ENCODE measurements at places on chromosomes 6 and 20.

GRCh38 chr20:3557237-3557785 lies 86.5 kb downstream of the ATRN start:
- DNase-seq, result no peak

DNA sequence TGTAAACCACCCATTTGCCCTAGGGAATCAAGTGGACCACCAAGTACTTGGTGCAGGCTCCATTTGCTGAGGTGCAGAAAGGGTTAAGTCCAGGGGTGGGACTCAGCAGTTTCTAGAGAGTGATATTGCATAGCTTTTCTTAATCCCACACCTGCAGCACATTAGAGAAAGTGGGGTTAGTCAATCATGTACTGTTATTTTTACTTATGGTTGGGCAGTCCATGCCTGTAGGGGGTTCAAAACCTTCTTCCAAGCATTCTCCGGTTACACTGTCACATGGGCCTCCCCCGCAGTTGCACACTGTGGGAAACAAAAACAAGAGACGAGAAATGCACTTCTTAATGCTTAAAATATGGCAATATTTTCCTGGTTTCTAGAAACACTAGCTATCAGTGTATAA lies 65.5 kb downstream of the LAMA4 start:
- no peak for DNase-seq

- no peak for DNase-seq
These were observed 113.5 kb upstream of the HDAC2 start for GRCh38 chr6:114084327-114084890.

DNA sequence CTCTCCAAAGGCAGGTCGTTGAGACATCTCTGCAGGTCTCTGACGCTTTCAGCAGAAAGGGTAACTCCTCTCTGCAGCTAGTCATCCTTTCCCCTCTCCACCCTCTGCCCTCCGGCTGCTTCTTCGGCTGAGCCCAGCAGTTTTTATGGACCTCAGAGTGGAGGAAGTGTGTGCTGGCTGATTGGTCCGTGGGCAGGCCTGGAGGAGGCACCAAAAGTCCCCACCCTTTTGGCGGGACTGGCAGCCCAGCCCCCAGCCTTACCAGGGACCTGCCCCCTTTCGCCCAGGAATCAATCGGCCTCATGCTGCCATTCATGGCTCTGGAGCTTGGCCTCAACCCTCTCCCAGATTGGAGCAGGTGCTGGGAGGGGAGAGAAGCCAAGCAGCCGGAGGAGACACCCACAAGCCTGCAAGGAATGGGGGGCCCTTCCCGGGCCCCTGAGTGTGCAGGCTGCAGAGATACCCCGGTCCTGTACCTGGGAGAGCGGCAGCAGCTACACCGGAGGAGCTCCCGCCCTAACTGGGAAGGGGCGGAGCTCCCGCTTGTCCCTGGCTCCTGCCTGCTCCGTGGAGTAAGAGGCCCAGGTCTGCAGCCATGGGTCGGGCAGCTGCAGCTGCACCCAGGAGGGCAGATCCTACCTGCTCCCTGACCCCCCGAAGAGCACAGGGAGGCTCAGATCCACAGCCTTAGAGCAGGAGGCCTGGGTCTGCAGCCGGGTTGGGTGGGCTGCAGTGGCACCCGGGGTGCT lies 170.3 kb upstream of the SOX4 start:
- DNase-seq, result no peak

- DNase-seq, result no peak
These were observed 47.5 kb upstream of the CD93 start for GRCh38 chr20:23133560-23133998.

- DNase-seq, result no peak
These were observed 277.0 kb downstream of the CDKAL1 start for GRCh38 chr6:20811109-20811761.

DNA sequence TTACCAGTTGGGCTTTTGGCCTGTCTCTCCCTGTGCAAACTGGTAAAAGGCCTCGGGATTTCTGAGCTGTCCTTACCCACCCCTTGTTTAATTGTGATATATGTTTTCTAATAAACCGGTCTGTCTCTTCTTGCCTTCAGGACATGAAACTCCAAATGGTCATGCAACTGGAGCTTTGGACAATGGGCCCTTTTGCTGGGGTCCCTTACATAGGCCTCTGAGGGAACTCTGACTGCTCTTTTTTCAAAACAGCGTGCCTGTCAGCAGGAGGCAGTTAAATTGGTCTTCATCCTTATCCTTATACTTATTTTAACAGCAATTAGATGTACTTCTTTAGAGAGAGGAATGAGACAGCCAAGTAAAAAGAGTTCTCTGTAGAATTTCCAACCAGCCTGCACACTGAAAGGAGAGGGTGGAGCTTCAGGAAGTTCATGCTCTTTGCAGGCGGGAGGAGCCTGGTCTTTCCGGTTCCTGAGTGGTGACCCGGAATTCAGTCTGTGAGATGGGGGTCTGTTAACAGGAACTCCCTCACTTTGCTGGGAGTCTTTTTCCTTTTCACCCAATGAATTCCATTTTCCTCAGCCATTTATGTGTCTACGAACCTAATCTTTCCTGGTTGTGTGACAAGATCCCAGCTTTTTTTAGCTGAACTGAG lies 299.6 kb upstream of the GJE1 start:
- DNase-seq, result no peak

DNA sequence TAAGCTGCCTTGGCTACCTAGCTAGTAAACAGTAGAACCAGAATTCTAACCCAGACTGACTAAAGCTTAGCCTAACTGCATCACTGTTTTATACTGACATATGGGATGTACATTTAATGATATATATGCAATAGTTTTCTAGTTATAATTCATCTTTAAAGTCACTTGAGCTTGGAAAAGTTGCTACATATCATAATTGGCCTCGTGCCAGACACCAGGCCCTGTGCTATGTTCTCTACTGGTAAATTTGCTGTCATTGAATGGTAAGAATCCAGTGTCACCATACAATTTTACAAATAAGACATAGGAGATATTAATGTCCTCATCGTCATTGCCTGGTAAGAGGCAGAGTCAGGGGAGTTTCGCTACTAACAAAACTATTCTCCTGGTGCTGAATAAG lies 396.8 kb downstream of the CDKAL1 start:
- no peak for DNase-seq

DNA sequence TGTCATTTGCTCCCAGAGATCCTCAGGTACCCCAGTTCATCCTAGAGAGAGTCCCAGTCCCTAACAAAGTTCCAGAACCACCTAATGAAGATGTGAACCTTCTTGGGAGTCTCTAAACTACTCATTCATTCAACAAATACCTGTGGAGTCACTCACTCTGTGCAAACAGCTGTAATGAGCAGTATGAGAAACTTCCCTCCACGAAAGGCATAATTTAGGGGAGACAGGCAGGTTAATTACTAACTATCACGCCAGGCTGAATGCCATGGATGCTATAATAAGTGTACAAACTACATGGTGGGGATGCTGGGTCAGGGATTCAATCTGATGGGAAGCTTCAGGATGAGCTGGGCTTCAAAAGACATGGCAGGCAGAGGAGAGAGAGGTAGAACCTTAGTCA lies 70.1 kb upstream of the AFDN start:
- no peak for DNase-seq

DNA sequence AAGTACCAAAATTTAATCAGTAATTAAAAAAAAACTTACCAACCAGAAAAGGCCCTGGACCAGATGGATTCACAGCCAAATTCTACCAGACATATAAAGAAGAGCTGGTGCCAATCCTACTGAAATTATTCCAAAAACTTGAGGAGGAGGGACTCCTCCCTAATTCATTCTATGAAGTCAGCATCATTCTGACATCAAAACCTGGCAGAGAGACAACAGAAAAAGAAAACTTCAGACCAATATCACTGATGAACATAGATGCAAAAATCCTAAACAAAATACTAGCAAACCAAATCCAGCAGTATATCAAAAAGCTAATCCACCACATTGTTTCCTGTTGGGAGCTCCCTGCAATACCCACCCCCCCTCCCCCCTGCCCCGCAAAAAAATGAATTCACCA lies at the start of gene WFDC11:
Gene WFDC11 (minus strand): TSS at position 101 of the 400 bp plus-strand sequence. CDS start 19,639 bp downstream, outside the sequence.
- no peak for DNase-seq

DNA sequence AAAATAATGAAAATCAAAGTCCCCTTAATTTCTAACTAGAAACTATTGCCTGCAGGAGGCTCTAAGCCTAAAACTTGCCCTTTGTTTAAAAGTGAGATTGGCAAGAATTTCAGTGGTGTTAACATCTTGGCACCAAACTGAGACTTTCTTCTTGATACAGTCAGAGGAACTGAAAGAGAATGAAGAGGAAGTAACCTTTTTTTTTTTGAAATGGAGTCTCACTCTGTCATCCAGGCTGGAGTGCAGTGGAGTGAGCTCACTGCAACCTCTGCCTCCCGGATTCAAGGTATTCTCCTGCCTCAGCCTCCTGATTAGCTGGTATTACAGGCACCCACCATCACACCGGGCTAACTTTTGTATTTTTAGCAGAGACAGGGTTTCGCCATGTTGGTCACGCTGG lies 3.6 kb downstream of the DOP1A start:
- no peak for DNase-seq

GRCh38 chr6:43308101-43308989 lies at the start of gene CRIP3:
Gene CRIP3 (minus strand): TSS chr6:43308826. CDS start chr6:43308792, 34 bp downstream.
- peak; percentile 66 for DNase-seq

- DNase-seq, result peak; percentile 29
These were observed 267.2 kb upstream of the SULF2 start for GRCh38 chr20:48052475-48052835.

DNA sequence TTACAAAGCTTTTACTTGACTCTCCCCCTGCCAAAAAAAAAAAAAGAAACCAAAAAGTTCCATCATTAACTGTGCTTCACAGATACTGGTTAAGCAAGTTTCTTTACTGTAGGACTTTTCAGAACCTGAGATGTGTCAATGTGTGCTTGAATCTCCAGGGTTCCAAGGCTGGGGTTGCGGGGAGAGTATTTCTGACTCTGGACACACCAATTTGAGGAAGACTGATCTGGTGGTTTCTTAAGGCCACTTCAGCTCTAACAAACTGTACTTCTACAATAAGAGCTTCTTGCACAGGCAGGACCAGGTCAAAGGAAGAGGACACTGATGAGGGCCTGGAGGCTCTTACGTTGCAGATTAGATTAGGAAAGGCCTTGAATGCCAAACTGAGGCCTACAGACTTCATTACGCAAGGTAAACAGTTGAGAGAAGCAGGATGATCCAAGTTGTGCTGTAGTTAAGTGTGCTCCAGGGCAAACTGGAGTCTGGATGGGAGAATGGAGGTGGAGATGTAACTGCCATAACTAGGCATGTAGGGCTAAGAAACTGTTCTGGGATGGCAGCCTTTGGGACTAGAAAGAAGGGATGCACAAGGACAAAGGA lies 24.4 kb downstream of the COMMD7 start:
- no peak for DNase-seq

- DNase-seq, result no peak
These were observed 79.2 kb upstream of the CD93 start for GRCh38 chr20:23165307-23165750.

DNA sequence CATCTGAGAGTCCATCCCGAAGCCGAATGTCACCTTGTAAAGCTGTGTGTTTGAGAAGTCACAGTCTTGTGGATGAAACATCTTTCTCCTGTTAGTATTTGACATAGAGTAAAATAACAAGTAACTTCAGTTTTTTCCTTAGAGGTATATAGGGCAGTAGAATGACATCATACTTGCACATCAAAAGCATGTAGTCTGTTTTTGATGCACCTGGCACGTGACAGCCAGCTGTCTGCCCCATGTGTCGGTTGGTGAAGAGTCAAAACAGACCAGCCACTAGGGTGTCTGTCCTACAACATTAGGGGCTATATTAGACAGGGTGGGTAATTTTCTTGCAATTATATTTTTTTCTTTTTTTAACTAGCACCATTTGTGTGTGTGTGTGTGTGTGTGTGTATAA lies 70.2 kb downstream of the SNX9 start:
- no peak for DNase-seq

DNA sequence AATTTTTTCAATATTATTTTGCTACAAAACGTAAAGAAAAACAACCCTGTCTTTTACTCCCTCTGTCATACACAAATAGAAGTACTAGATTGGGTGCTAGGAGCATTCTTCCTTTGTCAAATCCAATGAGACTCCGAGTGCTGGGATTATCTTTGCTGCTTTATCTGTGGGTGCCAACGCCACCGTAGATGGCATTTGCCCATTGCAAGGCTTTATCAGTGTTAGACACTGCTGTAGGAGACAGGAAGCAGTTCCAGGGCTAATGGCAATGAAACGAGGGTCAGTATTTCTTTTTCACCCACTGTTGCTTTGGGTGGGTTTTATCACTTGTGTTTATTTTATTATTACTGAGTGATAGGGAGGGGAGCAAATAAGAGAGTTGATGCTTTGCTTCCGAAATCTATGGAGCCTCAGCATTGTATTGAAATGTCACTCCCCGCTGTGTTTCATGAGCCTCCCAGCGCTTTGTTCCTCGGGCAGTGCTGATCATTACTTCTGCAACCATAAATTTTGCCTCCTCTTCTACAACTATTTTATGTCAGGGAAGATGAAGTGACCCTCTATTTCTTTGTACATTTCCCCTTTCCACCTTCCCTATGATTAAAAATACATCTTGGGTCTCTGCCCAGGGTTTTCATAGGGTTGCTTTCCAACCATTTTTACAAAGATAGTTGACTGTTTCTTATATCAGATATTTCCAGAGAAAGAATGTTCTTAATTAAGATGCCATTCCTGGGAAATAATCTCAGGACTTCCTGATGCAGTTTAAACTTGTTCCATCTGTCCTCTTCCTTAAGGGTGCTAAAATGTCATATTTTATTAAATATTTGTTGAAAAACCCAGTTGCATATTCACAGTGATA lies 86.7 kb upstream of the LAMP5 start:
- DNase-seq, result no peak

GRCh38 chr6:63635215-63635587 lies 401 bp upstream of the PHF3 start:
- DNase-seq, result no peak

DNA sequence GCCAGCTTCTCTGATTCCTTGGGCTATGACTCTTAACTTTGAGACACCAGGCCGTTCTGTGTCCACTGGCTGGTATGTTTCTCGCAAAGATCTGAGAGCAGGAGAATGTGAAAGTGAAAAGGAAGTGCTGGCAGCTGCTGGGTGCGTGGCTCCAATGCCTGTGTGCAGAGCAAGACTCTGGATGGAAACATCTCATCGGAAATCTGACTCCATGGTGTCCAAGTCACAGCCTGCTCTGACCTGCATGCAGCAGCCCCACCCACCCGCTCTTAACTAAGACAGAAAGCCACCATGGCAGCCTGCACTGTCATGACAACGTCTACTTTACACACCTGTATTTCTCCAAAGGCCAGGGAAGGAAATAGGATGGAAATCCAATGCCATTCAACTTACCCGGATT lies 66.3 kb upstream of the MPC1 start:
- no peak for DNase-seq

- no peak for DNase-seq
These were observed 370.3 kb downstream of the RFPL4B start for GRCh38 chr6:112717401-112717800.
